ENCODE measurements at places on chromosomes 13 and 19.

GRCh38 chr19:38942471-38943181, 11.9 kb downstream of the MRPS12 start:
- no peak for DNase-seq

GRCh38 chr19:45363861-45364459, 6.4 kb downstream of the ERCC2 start:
- DNase-seq: no peak

DNA sequence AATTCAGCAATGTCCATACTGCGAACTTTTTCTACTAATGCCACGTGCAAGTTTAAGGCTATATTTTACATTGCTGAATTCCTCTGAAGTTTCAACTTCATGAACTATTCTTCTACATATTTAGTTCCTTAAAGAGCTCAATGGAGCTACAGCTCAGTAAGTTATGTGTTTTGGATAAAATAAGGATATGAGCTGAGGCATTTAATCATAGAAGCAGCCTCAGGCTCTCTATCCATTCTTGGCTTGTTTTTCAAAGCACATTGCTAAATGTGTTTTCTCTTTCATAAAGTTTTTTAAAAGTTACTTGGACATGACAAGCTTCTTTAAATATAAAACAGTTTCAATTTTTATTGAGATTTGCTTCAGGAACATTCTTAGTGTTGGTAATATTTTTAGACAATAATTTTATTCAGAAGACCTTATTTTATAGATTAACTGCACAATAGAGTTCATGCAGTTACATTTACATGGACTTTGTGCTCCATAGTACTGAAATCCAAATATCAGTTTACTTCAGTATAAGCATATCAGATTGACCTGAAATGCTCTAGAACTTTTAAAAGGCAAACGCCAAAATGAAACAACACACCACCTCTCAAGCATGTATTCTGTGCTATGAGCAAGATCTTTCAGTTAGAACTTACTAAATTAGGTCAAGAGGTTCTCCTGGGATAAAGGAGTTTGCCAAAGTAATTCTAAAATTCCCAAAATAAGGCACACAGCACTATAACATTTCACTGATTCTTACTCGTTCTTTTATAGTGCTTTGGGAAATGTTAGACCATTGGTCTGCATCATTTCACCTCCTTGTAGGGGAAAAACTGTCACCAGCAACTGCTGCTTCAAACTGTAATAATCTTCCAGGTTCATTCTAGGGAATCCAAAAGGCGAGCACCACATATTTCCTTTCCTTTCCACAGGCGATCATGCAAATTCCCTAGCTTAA, 275.5 kb downstream of the ENOX1 start:
- DNase-seq: no peak

GRCh38 chr19:49441210-49441959, at the start of gene SLC17A7:
SLC17A7 (minus strand) TSS chr19:49441527; CDS start chr19:49441379, 148 bp downstream.
- DNase-seq: no peak

DNA sequence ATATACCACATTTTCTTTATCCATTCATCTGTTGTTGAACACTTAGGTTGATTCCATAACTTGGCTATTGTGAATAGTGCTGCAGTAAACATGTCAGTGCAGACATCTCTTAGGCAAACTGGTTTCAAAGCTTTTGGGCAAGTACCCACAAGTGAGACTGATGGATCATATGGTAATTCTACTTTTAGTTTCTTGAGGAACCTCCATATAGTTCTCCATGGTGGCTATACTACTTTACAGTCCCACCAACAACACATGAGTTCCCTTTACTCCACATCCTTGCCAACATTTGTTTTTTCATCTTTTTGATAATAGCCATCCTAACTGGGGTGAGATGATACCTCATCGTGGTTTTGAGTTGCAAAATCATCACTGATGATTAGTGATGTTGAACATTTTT, 8.5 kb downstream of the CYSLTR2 start:
- DNase-seq: no peak

DNA sequence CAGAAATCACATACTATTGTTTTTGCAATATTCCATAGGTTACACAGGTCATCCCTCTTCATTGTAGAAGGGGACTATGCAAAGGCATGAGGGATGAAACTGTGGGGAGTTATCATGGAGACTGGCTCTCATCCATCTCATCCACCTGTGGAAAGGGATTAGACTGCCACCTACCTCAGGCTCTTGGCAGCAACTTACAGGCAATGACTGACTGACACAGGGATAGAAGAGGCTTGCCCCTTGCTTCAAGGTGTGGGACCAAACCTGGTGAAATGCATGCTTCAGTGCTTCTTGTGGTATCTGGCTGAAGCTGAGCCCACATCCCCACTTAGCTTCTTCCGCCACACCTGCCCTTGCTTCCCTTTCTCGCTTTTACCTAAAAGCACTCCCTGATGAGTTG, 341.3 kb downstream of the GPC5 start:
- no peak for DNase-seq

DNA sequence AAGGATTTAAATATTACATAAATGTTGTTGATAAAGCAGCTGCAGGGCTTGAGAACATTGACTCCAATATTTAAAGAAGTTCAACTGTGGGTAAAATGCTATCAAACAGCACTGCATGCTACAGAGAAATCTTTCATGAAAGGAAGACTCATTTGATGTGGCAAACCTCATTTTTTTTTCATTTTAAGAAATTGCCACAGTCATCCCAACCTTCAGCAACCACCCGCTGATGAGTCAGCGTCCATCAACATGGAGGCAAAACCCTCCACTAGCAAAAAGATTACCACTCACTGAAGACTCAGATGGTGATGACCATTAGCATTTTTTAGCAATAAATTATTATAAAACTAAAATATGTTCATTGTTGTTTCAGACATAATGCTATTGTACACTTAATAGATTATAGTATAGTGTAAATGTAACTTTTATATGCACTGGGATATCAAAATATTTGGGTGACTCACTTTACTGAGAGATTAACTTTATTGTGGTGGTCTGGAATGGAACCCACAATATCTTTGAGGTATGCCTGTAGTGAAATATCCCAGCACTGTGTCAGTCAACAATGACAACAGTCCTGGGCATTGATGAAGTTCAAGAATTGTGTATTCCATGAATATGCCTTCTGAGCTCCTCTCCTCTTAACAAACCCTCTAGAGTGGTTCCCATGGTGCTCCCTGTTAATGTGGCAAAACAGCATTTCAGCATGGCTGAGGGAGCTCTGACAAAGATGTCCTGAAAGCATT, 52.4 kb upstream of the SOX21 start:
- DNase-seq: no peak

DNA sequence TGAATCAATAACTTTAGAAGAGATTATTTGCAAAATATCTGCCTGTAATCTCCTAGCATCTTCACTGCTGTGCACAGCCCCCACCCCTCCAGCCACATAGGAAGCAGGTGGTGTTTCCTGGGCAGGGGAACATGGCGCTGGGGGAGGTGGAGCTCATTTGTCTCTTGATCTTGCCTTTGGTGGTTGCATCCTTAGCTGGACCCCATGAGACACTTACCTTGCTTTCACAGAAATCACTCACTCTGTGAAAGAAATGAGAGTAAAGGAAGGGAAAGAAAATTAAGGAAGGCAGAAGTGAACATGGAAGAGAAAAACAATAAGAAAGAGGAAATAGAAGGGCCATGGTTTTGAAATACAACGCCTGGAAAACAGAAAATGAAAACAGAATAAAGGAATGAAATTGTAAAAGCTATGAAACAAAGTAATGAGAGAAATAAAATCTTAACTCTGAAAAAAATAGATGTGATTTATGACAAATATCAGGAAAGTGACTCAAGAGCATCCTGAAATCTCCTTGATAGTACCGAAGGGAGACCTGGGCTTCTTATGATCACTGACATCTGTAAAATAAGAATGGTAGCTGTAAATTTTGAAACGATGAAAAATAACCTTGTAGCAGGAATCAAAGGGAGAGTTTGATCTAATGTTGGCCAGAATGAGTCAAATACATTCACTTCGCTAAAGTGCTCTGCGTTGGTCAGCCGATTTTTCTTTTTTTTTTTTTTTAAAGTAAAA, 17.2 kb upstream of the RNASEH2B start:
- DNase-seq: no peak

- no peak for DNase-seq
Measured at GRCh38 chr13:41590643-41591042, 133.3 kb downstream of the RGCC start.

GRCh38 chr13:73820285-73820684, 313.9 kb downstream of the KLF12 start:
- no peak for DNase-seq

GRCh38 chr13:22270881-22271280, 600.0 kb downstream of the FGF9 start:
- no peak for DNase-seq

DNA sequence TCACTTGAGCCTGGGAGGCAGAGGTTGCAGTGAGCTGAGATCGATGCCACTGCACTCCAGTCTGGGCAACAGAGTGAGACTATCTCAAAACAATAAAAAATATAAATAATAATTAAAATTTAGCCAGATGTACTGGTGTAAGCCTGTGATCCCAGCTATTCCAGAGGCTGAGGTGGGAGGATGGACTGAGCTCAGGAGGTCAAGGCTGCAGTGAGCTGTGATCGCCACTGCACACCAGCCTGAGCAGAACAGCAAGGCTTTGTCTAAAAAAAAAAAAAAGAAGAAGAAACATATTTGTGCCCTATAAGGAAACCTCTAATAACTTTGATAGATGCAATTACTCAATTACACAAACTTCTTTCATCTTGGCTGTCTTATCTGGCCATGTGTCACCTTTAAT, 52.3 kb downstream of the ABCC4 start:
- DNase-seq: no peak

- DNase-seq: no peak
Measured at GRCh38 chr19:45499196-45500180, 1.2 kb downstream of the PPM1N start.

DNA sequence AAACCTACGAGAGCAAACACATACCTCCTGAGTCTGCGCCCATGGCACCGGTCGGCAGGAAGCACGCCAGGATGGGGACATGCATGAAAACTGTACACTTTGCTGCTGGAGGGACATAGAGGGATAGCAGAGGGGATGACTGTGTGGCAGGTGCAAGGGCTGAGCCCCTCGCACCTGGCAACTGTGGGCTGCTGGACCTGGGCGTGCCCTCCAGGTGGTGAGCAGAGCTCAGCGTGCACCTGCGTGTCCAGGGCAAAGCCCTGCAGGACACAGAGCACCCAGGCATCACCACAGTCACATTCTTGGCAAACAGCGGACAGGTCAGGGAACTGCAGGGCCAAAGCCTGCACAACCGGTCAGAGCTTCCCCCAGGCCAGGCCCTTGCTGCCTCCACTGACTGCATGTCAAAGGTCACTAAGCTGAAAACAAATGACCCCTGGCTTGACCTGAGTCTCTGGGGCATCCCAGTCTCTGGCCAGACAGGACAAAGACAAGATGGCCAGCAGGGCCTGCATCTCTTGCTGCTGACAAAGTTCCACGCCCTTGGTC, 9.0 kb upstream of the ISYNA1 start:
- DNase-seq: no peak

- DNase-seq: no peak
Measured at GRCh38 chr13:67223742-67224141, 6.4 kb downstream of the PCDH9 start.

- DNase-seq: no peak
Measured at GRCh38 chr13:59734393-59734792, 429.3 kb downstream of the DIAPH3 start.

DNA sequence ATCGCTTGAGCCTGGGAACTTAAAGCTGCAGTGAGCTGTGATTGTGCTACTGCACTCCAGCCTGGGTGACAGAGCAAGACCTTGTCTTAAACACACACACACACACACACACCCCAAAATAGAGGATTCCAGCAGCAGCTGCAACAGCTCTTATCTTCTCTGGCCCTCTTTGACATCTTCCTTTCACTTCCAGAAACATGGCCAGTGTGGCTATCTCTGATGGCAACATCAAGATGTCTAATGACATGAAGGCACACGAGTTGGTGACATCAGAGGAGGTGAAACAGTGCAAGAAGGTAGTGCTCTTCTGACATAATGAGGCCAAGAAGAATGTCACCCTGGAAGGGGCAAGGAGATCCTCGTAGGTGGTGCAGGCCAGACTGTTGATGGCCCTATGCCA, 81.2 kb downstream of the TM9SF2 start:
- DNase-seq: no peak

DNA sequence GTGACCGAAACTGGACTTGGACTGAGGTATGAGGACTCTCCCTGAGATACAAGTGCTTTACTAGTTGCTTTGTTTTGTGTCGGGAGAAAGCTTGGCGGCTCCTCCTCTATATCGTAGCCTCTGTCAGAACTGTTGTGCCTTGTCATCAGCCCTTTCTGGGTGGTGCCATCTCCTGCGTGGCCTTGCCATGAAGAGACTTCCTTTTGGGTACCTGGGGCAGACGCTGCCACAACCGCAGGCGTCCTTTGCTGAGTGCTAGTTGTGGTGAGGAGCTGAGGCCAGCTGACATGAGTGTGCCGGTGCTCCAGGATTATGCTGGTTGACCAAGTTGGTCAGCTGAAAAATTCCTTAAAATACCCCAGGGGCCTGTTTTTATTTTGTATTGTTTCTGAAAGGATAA, 124.5 kb downstream of the AKAP11 start:
- DNase-seq: no peak

GRCh38 chr19:35081201-35081600, 34.4 kb upstream of the FXYD3 start:
- no peak for DNase-seq

- no peak for DNase-seq
Measured at GRCh38 chr13:105513448-105513847, 1022.0 kb downstream of the EFNB2 start.

GRCh38 chr19:33176670-33177416, 17.3 kb upstream of the LRP3 start:
- peak; percentile 91 for DNase-seq

DNA sequence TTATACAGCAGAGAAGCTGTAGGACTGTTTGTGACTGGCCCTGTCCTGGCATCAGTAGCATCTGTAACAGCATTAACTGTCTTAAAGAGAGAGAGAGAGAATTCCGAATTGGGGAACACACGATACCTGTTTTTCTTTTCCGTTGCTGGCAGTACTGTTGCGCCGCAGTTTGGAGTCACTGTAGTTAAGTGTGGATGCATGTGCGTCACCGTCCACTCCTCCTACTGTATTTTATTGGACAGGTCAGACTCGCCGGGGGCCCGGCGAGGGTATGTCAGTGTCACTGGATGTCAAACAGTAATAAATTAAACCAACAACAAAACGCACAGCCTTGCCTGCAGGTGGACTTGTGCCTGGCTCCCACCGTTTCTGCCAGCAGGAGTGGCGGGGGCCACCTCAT, 27.3 kb upstream of the LDLR start:
- no peak for DNase-seq

- no peak for DNase-seq
Measured at GRCh38 chr19:35095667-35096368, 19.8 kb upstream of the FXYD3 start.

GRCh38 chr13:112771877-112772538, 82.2 kb downstream of the ATP11A start:
- DNase-seq: no peak

DNA sequence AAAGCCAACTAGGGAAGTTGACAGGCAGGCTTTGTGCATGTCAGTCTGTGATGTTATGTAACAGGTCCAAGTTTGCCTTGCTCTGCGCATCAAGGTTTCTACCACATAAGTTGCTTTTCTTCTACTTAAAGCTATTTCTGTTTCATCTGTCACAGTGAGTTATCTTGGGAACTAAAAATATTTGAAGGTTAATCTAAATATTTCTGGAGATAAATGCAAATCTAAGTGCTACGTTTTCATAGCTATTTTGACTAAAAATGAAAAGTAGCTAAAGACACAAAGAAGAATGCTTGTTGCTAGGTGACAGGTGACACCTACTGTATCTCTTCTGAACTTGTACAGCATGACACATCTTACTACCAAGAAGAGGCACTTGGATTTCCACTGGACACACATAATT, 135.6 kb downstream of the KLF12 start:
- no peak for DNase-seq

Data from stimulated activated CD8-positive, alpha-beta memory T cell treated with anti-CD3 and anti-CD28 coated beads, Interleukin-4, amount 100 ng/mL, for 1 hour (primary cell).